ENCODE measurements at places on chromosomes 16 and 17.

GRCh38 chr16:89189358-89190025 lies 10.8 kb downstream of the SLC22A31 start:
- no peak for DNase-seq

DNA sequence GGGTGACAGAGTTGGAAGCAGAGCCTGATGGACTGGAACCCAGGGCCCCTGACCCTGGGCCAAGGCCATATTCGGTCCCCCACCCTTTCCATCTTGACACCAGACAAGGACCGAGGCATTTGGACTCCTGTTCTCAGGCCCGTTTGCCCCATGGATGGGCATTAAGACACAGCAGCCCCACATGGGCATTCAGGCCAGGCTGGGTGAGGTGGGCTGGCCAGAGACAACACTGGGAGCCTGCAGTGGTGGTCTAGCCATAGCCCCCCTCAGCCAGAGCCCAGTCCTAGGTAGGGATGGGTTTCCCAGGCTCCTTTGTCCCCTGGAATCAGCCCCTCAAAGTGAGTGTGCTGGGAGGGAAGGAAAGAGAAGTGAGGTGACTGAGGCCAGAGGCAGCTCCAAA lies 1.6 kb downstream of the PDK2 start:
- no peak for DNase-seq

DNA sequence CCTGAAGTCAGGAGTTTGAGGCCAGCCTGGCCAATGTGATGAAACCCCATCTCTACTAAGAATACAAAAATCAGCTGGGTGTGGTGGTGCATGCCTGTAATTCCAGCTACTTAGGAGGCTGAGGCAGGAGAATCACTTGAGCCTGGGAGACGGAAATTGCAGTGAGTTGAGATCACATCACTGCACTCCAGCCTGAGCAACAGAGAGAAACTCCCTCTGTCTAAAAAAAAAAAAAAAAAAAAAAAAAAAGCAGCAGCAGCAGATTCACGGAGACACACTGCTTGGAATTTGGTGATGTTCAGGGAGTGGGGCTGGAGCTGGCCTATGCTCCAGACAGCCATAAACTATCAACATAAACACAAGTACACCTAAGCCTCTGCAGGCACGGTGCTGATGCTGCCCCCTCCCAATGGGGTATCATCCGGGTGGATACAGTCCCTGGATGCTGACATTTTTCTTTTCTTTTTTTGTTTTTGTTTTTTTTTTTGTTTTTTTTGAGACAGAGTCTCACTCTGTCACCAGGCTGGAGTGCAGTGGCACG lies 39.6 kb upstream of the RHOT1 start:
- no peak for DNase-seq

DNA sequence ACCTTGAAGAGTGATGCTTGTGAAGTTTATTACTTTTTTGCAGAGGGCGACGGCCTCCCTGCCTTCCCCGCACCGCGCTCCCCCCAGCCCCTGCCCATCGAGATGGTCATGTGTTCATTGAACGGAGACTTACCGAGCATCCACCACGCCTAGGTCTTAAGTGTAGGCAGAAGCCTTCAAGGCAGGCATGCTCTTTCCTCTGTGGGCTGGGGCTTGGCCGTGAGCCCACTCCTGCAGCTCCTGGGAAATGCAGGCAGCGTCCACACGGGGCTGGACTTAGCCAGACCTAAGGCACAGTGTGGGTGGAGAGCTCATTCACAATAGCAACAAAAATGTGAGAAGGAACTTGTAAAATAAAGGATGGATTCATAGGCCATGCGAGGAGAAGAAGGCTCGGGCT lies 19.2 kb downstream of the RNF213 start:
- peak; percentile 37 for DNase-seq

DNA sequence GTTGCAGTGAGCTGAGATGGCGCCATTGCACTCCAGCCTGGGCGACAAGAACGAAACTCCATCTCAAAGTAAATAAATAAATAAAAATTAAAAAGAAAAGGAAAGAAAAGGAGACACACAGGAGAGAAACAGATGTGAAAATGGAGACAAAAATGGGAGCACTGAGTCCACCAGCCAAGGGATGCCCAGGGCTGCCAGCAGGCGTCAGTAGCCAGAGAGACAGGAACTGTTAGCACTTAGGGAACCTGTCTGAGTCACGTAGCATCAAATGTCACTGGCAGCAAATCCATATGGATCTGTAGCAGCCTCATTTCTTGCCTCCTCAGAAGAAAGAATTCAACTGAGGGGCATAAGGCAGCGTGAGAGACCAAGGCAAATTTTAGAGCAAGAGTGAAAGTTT lies 79.7 kb downstream of the CYLD start:
- DNase-seq = peak; percentile 13

DNA sequence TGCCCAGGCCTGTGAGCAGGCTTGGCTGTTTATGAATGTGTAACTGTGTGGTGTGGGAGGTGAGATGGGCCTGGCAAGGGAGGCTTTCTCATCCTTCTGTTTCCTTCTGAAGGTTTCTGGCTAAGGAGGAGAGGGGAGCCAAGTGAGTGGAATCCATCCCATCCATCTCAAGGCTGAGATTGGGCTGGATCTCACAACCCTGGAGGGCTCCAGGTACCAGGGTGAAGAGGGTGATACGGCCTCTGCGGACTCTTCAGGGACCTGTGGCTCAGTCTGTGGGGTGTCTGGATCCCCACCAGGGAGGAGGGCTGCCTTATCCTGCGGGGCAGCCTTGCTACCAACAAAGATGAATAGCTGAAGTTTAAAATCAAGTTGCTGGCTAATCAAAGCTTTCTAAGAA lies 7.0 kb downstream of the ZNF629 start:
- no peak for DNase-seq

All from A673 (cell line).